ENCODE measurements at places on chromosomes 16 and 17. TPM values are rescaled to one million over a fixed set of nuclear protein-coding genes. Genes with fewer than 3 reads are reported as not detected.
A peak's percentile ranks its signal among the peaks of the same experiment; 100 is the strongest.

- H3K36me3 ChIP-seq: no peaks in the 10 kb centered on the region
- peaks cover 13% of the 10 kb centered on the region for H3K4me1 ChIP-seq
- H3K4me3 ChIP-seq: no peak overlapping the region
- peak overlapping the region; percentile 87 for H3K27ac ChIP-seq
Measured at GRCh38 chr16:88550246-88550661, 19.9 kb upstream of the ZC3H18 start.

DNA sequence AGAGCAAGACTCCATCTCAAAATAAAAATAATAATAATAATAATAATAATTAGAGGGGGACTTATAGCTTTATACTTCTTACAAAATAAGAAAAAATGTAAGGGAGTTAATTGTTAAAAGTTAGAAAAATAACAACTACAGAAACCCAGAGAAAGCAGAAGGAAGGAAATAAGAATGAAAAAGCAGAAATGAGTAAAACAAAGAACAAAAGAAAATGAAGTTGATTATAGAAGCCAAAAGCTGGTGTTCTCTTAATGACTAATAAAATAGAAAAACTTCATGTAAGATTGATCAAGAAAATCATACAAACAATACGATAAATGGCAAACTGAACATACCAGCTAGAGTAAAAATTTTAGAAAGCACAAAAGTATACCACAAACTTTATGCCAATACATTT, 6.8 kb upstream of the NSMCE1 start:
- no peaks in the 10 kb centered on the region for H3K36me3 ChIP-seq
- H3K4me3 ChIP-seq: no peak overlapping the region
- no peaks in the 10 kb centered on the region for H3K27me3 ChIP-seq
- H3K4me1 ChIP-seq: no peaks in the 10 kb centered on the region
- DNase-seq: no peak

DNA sequence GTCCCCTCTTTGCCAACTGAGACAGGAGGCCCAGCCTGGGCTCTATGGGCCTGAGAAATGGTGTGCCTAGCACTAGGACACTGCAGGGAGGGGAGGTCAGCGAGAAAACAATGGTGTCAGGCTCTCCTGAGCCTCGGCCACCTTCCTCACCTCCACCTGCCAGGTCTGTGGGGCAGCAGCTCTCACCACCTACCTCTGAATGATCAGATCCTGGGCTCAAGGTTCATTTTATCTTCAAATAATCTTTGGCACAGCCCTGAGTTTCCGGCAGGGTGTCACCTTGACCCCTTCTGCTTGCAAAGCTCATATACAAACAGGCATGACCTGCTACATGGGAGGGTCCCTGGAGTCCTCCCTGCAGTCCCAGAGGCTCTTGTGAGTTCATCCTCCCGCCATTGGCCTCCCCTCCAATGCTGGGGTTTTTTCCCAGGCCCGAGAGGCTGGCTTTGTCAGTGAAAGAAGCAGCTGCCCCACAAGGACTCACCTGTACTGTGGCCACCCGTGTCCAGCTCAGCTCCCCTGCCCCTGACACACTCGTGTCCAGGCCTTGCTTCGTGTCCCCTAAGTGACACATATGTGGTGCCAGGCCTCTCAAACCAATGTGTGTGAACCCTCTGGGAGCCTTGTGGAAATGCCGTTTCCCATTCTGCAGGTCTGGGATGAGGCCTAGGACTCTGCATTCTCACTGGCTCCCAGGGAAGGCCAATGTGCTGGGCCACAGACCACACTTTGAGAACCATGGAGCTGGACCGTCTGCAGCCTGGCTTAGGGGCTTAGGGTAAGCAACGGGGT, 176.8 kb upstream of the CIBAR2 start:
- H3K27me3 ChIP-seq: peaks cover 21% of the 10 kb centered on the region
- peaks cover 50% of the 10 kb centered on the region for H3K4me1 ChIP-seq
- peak overlapping the region; percentile 97 for H3K27ac ChIP-seq
- no peak overlapping the region for H3K4me3 ChIP-seq
- no peaks in the 10 kb centered on the region for H3K36me3 ChIP-seq
- DNase-seq: peak; percentile 17

DNA sequence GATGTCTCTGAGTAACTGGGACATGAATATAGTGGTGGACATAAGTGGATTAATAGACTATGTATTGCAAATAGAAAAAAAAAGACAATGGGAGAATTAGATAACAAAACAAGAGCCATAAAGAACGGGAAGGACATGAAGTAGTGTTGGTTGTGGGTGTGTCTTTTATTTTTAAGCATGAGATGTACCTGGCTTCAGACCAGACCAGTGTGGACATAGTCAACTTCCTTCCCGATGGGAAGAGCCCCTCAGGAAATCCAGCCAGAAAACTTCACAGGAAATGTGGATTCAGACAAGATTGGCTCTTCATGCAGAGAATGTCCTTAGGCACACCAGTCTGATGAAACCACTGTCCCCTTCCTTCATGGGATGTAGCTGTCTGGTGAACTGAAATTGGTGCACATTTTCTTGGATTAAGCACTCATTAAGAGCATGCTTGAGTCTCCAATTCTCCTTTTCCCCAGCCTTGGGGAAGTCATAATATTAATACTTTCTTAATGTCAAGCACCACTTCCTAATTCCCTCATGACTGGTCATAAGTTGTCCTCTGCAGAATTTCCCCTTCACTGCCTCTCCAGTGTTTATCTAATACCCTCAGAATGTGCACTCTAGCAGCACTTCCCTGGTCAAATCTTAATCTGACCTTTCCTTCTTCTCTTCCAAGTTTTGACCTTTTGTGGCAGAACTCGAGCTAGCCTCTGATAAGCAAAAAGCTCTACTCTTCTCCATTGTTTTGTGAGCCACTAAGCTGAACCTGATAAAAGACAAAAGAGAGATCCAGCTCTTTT, 350.6 kb upstream of the MAF start:
- no peak overlapping the region for H3K4me3 ChIP-seq
- H3K27me3 ChIP-seq: no peaks in the 10 kb centered on the region
- no peak overlapping the region for H3K27ac ChIP-seq
- H3K36me3 ChIP-seq: no peaks in the 10 kb centered on the region

- H3K27ac ChIP-seq: no peak overlapping the region
- no peaks in the 10 kb centered on the region for H3K36me3 ChIP-seq
- DNase-seq: no peak
- H3K4me3 ChIP-seq: no peak overlapping the region
- H3K27me3 ChIP-seq: peaks cover 2% of the 10 kb centered on the region
Measured at GRCh38 chr17:74045608-74046280, 157.7 kb upstream of the RPL38 start.

- H3K4me1 ChIP-seq: no peaks in the 10 kb centered on the region
- H3K4me3 ChIP-seq: no peak overlapping the region
- H3K36me3 ChIP-seq: peaks cover 4% of the 10 kb centered on the region
- DNase-seq: no peak
Measured at GRCh38 chr17:64296246-64296645, 33.2 kb upstream of the TEX2 start.

DNA sequence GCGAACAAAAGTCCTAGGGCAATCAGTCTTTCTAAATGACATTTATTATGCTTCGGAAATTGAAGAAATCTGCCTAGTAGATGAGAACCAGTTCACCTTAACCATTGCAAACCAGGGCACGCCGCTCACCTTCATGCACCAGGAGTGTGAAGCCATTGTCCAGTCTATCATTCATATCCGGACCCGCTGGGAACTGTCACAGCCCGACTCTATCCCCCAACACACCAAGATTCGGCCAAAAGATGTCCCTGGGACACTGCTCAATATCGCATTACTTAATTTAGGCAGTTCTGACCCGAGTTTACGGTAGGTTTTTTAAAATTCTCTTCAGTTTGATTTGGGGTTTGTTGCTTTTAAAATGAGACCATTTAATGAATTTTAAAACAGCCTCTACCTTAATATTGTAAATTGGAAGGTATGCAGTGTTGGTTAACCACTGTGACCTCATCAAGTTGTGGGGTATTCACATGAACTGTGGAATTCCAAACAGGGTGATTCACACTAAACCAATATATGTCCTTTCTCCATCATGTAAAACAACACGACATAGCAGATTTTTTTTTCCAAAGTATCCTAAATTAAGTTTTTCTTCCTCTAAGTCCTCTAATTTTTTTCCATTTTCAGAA, 6.2 kb upstream of the EVI2A start:
- H3K27me3 ChIP-seq: peaks cover 1% of the 10 kb centered on the region
- H3K4me1 ChIP-seq: no peaks in the 10 kb centered on the region
- peaks cover 5% of the 10 kb centered on the region for H3K36me3 ChIP-seq
- no peak overlapping the region for H3K27ac ChIP-seq
- DNase-seq: no peak

DNA sequence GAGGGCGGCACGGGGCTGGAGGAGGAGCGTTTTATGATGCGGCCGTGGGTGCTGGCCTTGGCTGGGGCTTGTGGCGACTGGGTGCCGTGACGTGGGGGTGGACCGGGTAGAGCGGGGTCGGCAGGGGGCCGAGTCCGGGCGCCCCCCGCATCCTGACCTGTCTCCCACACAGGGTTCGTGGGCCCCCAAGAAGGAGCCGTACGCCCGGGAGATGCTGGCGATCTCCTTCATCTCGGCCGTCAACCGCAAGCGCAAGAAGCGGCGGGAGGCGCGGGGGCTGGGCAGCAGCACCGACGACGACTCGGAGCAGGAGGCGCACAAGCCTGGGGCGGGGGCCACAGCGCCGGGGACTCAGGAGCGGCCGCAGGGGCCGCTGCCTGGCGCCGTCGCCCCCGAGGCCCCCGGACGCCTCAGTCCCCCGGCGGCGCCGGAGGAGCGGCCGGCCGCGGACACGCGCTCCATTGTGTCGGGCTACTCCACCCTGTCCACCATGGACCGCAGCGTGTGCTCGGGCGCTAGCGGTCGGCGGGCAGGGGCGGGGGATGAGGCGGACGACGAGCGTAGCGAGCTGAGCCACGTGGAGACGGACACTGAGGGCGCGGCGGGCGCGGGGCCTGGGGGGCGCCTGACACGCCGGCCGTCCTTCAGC, 81.6 kb downstream of the ARHGAP23 start:
- peak overlapping the region; percentile 90 for H3K4me3 ChIP-seq
- H3K27me3 ChIP-seq: peaks cover 21% of the 10 kb centered on the region
- H3K27ac ChIP-seq: peak overlapping the region; percentile 89
- peaks cover 7% of the 10 kb centered on the region for H3K4me1 ChIP-seq
- peak; percentile 52 for DNase-seq

TBC1D3C gene
- total RNA-seq: not detected

TUBB3 gene
- total RNA-seq: 3,960 TPM

DNA sequence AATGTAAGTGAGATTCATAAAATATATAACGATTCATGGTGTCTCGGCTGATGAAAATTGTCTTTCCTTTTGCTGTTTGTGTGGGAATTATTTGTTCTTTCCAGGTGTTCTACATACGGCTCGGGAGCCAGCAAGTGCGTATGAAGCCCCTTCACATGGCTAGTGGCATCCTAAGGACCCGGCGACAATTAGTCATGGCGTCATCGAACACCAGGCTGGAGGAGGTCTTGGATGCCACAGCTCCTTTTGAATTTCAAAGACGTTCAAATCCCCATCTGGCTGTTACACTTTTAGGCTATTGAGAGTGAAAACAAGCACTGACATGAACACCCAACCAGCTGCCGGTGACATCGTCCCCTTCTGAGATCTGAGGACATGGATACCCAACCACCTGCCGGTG, 397.7 kb upstream of the TNRC6C start:
- DNase-seq: no peak
- peaks cover 8% of the 10 kb centered on the region for H3K4me1 ChIP-seq
- H3K4me3 ChIP-seq: no peak overlapping the region
- peaks cover 14% of the 10 kb centered on the region for H3K27me3 ChIP-seq

- H3K36me3 ChIP-seq: peaks cover 18% of the 10 kb centered on the region
- H3K4me3 ChIP-seq: no peak overlapping the region
- H3K27ac ChIP-seq: peak overlapping the region; percentile 36
- peaks cover 8% of the 10 kb centered on the region for H3K27me3 ChIP-seq
Measured at GRCh38 chr17:67046398-67046797, 2.0 kb downstream of the CACNG1 start.

- peaks cover 17% of the 10 kb centered on the region for H3K27me3 ChIP-seq
- H3K4me3 ChIP-seq: peak overlapping the region; percentile 52
- peaks cover 4% of the 10 kb centered on the region for H3K36me3 ChIP-seq
- H3K27ac ChIP-seq: no peak overlapping the region
- DNase-seq: peak; percentile 48
Measured at GRCh38 chr17:7260651-7261378, 1.5 kb downstream of the CLDN7 start.

DNA sequence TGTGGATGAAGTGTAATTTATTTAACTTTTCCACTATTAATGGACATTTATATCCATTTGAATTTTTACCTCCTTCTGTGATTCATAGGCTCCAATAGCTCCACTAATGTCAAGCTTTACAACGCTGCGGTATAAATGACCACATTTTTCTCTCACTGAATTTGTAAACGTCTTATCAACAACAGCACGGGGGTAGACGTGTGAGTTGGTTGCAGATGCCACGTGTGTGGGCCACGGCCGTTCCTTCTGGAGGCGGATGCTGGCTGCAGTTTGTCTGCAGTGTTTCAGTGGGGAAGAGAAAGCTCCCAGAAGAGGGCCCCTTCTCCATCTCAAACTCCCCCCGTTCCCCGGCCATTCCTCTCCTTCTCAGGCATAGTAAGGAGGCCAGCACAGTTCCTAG, 68.2 kb upstream of the XYLT1 start:
- no peak overlapping the region for H3K27ac ChIP-seq
- H3K4me1 ChIP-seq: no peaks in the 10 kb centered on the region
- H3K36me3 ChIP-seq: no peaks in the 10 kb centered on the region
- H3K4me3 ChIP-seq: no peak overlapping the region
- H3K27me3 ChIP-seq: no peaks in the 10 kb centered on the region

DNA sequence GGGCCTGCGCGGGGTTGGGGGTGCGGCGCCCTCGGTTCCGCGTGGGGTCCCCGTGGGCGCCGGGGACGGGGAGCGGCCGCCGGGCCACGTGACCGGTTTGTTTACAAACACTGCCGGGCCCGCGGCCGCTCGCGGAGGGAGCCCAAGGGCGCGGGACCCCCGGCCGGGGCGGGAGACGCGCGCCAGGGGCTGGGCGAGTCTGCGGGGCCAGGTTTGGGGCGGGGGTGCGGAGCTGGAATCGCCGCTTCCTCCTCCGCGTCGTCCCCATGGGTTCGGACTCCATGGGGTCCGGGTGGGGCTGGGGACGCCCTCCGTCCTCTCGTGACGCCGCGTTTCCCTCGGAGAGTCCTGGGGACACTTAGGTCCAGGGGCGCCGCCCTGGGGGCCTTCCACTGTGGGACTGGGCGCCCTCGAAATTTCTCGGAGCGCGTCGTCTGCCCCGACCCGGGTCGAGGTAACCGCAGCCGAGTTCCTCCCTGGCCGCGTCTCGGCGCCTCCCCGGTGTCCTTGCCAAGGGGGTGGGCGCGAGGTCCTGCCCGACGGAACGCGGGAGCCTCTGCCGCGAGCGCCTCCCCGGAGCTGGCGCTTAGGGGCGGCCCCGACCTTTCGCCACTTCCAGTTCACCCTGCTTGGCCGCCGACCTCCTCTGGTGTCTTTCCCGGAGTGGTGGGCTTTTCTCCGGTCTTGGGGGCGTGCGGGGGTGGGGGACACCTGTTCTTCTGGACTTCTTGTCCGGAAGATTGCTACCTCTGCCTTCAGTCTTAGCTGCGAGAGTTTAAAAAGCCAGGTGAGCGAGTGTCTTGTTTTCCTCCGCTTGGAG, 684 bp downstream of the YPEL2 start:
- H3K27ac ChIP-seq: peak overlapping the region; percentile 73
- peaks cover 6% of the 10 kb centered on the region for H3K27me3 ChIP-seq
- no peaks in the 10 kb centered on the region for H3K36me3 ChIP-seq
- H3K4me3 ChIP-seq: peak overlapping the region; percentile 96

GRCh38 chr17:22217135-22217534, 524.8 kb downstream of the KCNJ18 start:
- no peak overlapping the region for H3K27ac ChIP-seq
- H3K4me1 ChIP-seq: no peaks in the 10 kb centered on the region

VKORC1 gene
- 152 TPM for total RNA-seq
